ENCODE measurements at places on chromosomes 1 and 21.

GRCh38 chr1:234668577-234668955, 58.6 kb upstream of the IRF2BP2 start:
- no peak for DNase-seq

DNA sequence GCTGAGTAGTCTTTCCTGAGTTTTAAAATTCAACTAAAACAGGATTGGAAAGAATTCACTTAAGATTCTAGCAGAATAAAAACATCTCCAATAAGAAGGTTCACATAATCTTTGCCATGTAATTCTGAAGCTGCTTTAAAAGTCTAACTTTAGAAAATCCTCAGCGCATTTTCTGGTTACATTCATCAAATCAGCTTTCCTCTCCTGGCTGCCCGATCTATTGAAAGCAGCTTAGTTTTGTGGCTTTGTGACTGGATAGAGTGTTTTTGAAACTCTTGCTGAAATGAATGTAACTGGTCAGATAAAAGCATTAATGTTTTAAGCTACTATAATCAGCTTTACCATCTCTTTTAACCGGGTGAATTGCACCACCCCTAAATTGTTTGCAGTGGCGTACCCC, 66.8 kb downstream of the DOP1B start:
- no peak for DNase-seq

DNA sequence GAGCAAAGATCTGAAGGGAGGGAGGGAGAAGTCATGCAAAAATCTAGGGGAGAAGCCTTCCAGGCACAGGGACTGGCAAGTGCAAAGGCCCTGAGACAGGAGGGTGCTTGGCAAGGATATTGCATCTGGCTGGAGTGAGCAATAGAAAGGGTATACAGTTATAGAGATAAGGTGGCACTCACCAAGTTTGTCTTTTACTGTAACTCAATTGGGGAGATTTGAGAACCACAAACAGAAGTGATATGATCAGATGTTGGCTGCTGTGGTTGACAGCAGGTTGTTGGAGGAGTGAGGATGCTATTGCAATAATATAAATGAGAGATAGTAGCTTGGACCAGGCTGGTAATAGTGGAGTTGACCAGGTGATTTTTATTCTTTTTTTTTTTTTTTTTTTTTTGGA, 25.6 kb downstream of the MCOLN3 start:
- DNase-seq = no peak

- DNase-seq = no peak
Measured at GRCh38 chr1:55005351-55006140, 6.8 kb downstream of the BSND start.

GRCh38 chr1:29597861-29598260, 361.5 kb downstream of the PTPRU start:
- DNase-seq = no peak

- no peak for DNase-seq
Measured at GRCh38 chr1:85544689-85545215, 35.8 kb upstream of the CCN1 start.

DNA sequence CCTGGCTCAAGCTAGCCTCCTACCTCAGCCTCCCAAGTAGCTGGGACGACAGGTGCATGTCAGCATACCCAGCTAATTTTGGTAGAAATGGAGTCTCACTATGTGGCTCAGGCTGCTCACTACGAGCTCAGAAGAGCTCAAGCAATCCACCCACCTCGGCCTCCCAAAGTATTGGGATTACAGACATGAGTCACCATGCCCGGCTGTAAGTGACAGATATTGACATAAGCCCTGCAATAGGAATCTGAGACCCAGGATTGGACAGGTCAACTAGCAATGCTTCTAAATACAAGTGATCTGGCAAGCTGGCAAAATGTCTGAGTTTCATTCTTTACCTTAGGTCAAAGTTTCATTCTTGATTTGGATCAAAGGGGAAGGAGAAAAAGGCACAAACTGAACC, 40.5 kb upstream of the H6PD start:
- no peak for DNase-seq

DNA sequence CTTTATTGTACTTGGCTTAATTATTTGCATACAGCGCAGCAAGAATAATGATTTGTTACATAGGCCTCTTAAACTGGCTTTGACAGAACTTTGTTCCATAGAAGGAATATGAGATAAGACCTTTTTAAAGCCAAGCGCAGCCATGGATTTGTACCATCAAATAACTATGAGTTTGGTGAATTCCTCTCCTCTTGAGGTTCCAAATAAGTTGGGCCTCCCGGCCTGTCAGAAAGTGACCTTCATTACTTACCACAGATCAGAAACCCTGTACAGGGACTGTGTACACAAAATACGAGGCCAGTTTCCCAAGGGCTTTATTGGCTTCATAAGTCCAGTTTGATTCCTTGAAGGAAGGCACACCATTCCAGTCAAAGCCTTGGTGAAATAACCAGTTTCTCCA, 21.8 kb upstream of the HSD3B1 start:
- DNase-seq = no peak

- DNase-seq = no peak
Measured at GRCh38 chr1:221286399-221286798, 407.2 kb downstream of the HLX start.

- DNase-seq = no peak
Measured at GRCh38 chr1:211641044-211641800, 34.2 kb downstream of the NEK2 start.

DNA sequence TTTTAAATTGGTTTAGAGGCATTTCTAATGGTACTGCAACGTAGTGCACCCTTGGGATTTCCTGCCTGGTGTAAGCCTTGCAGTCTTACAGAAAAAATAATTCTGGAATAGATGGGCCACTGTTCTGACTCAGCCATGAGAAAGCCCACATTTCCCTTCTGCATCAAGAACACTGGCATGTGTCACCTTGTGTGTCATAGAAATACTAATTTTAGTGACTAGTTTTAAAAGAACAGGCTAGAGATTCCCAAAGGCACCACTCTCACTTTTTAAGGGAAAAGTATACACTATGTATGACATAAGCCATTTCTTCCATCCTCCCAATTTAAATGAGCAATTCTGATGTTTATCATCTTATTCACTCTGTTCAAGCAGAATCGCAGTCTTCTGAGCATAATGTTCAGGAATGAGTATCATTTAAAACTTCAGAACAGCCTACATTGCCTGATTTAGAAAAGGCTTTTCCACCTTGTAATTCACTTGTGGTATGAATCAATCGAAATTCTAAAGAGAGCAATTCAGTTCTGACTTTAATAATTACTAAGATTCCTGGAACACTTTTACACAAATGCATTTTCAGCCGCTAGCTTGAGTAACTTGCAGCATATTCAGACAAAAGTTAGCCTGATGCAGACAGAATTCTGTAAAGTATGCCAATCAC, 18.8 kb downstream of the RGS13 start:
- DNase-seq = no peak

- DNase-seq = no peak
Measured at GRCh38 chr21:26447932-26448475, 125.1 kb downstream of the CYYR1 start.

DNA sequence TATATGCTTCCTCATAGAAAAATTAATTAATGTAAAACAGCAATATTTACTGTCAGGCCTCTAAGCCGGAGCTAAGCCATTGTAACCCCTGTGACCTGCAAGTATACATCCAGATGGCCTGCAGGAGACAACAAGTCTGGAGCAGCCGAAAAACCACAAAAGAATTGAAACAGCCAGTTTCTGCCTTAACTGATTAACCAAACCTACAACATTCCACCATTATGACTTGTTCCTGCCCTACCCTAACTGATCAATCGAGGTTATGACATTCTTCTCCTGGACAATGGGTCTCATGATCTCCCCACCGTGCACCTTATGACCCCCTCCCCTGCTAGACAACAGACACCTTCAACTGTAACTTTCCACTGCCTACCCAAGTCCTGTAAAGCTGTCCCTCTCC, 205.8 kb upstream of the DUSP10 start:
- no peak for DNase-seq

DNA sequence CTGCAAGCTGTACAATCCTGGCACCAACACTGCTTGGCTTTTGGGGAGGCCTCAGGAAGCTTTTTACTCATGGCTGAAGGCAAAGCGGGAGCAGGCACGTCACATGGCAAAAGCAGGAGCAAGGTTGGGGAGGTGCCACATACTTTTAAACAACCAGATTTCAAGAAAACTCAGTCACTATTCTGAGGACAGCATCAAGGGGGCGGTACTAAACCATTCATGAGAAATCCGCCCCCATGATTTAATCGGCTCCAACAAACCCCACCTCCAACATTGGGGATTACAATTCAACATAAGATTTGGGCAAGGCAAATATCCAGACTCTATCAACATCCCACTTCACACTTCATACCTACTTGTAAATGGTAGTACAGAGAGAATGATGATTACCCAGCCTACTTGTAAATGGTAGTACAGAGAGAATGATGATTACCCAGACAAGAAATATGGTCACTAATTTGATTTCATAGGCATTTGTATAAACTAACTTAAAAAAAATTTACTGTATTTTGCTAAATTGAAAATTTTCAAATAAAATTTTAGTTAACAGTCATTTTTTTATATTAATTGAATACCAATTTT, 24.9 kb downstream of the ATP5PF start:
- DNase-seq = no peak

DNA sequence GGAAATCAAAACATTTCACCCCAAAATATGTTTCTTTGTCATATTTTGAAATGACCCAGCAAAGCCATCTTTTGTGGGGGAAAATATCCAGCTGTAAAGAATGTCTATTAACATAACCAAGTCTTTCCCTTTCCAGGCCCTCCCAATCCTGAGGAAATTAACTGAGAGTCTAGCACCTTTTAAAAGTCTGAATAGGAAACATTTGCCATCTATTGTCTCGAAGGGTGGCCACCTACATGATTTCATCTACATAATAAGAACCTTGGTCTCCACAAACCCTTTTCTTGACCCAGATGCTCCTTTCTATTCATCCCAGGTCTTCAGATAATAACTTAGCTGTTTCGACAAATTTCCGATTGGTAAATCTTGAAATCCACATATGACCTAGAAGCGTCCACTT, 5.4 kb upstream of the MT1HL1 start:
- no peak for DNase-seq

GRCh38 chr1:227886993-227887696, 60.6 kb downstream of the WNT9A start:
- no peak for DNase-seq

GRCh38 chr1:94072840-94073522, 48.0 kb downstream of the ABCA4 start:
- DNase-seq = no peak

GRCh38 chr1:44314452-44314851, 40.6 kb downstream of the ERI3 start:
- DNase-seq = no peak

DNA sequence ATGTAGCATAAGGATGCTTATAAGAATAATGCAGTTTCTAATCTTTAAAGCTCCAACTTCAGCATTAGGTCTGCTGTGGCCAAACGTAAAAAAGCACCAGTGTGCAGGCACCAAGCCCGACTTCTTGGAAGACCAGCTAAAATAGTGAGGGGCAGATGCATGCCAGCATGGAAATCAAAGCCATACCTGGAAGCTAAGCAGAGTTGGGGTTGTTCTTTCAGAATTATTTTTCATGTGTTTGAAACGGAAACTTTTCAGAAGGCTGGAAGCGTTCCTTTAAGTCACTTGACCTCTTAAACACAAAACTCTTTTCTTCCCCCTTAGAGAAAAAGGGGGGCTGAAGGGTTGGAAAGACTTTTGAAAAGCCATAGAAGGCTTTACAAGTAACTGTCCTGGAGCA, 329.2 kb upstream of the C1orf87 start:
- DNase-seq = peak; percentile 34

GRCh38 chr21:31905503-31906451, 33.0 kb downstream of the HUNK start:
- no peak for DNase-seq

- DNase-seq = no peak
Measured at GRCh38 chr1:221576268-221576667, 165.6 kb downstream of the DUSP10 start.

DNA sequence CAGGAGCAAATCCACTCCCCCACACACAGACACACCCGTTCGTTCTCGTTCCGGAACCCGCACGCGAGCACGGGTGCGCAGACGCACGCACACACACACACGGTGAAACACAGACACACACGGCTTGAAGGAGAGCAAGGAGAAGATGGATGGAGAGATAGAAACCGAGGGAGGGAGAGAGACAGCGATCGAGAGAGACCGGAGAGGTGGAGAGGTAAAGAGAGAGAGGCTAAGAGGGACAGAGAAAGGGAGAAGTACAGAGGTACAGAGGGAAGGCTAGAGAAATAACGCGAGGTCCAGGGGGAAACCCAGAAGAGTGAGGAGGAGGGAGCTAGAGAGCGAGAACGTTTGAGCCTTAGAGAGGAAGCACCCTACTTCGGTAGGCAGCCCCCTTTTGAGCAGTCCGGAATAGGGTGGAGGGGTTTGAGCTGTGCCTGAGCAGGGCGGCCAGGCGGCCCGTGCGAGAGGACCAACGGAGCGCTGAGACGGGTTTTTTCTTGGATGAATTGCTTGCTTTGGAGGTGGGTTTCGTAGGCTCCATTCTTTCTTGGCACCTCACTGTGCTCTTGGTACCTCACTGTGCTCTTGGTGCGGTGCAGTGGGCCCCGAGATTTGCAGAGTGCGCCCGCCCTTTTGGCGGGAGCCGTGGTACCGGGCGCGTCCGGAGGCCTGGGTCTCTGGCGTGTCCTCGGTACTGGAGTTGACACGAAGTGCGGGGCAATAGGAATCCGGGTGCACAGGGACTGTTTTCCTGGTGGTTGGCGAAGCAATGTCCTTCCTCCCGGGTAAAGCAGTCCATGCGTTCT, 88.4 kb upstream of the RHOU start:
- DNase-seq = peak; percentile 38

GRCh38 chr1:3597599-3597964, 13.7 kb downstream of the MEGF6 start:
- no peak for DNase-seq

DNA sequence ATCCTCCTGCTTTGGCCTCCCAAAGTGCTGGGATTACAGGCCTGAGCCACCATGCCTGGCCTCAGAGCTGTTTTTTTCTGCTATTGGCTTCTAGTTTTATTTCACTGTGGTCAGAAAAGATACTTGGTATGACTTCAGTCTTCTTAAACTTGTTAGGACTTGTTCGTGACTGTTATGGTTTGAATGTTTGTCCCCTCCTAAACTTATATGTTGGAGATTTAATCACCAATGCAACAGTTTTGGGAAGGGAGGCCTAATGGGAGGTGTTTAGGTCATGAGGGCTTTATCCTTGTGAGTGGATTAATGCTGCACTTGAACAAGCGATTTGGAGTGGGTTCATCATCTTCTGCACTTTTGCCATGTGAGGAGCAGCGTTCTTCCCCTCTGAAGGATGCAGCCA, 24.5 kb upstream of the SOD1 start:
- no peak for DNase-seq

DNA sequence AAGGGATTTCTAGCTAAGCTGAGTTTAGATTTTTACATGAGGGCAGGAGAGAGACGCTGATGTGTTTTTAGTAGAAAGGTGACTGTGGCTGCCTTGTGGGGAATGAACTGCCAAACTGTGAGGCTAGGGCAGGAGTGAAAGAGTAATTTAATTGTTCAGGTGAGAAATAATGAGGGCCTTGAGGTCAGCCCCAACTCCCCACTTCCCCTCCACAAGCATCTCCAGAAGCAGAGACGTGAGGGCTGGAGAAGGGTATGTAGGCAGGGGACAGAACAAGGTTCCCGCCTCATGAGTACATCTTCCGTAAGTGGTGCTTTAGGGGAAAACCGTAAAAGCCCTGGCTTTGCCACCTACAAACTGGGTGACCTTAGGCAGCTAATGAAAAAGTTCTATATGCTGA, 70.8 kb downstream of the WARS2 start:
- DNase-seq = no peak
